Right kidney (tissue), 9 donors: ENCODE measurements at places on chromosomes 4 and X.
A peak's percentile ranks its signal among the peaks of the same experiment; 100 is the strongest.

GRCh38 chr4:172953896-172954568 lies 214.6 kb upstream of the GALNT7 start:
- DNase-seq = no peak

DNA sequence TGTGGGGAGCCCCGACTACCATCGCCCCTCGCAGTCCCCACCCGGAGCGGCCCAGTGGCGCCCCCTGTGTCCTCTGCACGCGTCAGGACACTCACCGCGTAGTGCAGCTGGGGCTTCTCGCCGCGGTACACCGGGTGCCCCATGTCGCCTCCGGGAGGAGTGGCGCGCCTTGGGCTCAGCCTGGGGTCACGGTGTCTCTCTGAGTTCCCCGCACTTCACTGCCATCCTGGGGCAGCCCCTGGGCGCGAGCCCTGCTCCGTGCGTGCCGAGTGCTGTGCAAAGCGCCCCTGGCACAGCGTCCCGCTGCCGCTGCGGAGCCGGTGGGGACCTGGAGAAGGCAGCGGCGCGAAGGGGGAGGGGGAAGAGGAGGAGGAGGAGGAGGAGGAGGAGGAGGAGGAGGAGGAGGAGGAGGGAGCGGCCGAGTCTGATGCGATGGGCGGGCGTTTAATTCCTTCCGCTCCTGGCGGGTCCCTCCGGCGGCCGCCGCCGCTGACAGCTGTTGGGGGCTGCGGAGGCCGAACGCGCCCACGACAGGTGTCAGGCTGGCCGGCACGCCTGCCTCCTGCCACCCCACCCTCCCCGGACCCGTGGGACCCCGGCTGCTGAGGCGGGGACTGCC lies 134.3 kb downstream of the AMELX start:
- peak; percentile 59 for DNase-seq

DNA sequence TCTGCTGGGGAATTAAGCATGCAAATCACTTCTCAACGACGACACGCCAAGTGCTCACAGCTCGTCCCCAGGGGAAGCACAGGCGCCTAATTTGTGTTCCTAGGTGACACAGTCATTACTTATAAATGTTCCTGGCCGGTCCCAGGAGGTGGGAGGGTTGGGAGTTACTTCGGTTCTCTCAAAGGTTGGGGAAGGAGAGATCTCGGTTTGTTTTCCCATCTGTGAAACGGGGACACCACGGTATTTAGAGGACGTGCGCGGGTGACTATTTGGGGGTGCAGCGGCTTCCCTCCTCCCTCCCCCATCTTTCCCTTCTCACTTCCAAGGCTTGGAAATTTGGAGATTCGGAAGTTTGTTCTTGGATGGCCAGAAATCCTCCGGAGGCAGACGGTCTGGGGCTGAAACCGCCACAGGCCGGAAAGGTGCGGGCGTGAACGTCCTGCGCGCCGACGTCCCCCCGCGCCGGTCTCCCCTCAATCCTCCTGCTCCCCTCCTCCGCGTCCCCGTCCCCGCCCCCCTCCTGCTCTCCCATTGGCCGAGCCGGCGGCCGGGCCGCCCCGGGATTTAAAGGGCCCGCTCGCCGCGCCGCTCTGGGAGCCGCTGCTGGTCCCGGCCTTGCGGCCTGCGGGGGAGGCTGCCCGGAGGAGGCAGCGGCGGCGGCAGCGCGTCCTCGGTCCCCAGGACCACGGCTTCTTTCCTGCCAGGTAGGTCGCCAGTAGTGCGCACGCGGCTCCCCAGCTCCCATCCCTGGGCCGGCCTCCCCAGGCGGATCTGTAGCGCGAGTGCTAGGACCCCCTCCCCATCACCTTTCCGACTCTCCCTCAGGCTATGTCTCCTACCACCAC lies at the start of gene PORCN:
Gene PORCN (plus strand): TSS at position 593 of the 845 bp plus-strand sequence. CDS start 829 bp downstream, outside the sequence.
- DNase-seq = peak; percentile 70

- DNase-seq = no peak
These were observed 41.6 kb downstream of the NDNF start for GRCh38 chr4:121030711-121031110.

- DNase-seq = no peak
These were observed 110.5 kb upstream of the ENPP6 start for GRCh38 chr4:184328022-184328736.

DNA sequence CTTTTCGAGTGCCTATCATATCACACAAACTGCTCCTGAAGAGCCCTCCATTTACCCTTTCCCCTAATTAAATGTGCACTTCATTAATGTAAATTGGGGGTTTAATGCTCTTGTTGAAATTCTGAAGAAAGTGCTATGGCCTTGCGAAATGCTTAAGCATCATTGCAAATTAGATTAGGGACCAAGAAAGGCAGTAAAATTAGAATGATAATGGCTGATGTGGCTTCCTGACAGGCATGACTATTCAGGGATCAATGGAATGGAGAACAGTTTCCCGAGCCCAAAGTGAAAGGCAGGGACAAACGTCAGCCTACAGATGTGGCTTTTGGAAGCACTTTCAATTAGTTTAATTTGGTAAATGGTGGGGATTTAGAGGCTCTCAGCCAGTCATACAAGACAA lies 120.1 kb downstream of the NKX6-1 start:
- DNase-seq = no peak

- DNase-seq = no peak
These were observed 41.8 kb downstream of the SULT1B1 start for GRCh38 chr4:69718396-69719271.

DNA sequence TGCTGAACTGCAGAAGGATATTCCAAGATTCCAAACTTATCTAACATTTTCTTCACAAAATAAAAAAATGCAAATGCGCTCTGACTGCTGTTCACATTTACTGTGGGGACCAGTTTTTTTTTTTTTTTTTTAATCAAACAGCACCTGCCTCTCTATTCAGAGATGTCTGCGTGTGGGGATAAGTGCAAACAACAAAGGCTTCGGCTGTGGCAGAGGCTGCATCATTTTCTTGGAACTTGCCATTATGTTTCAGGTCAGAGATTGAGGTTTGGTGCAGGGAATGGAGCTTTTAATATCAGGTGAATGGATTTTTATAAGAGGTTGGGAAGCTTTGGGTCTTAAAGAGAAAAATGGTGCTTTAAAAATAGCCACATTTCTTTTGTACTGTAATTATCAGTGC lies 78.2 kb upstream of the TET2 start:
- DNase-seq = no peak

GRCh38 chrX:40083120-40083978 lies 14.4 kb downstream of the BCOR start:
- peak; percentile 59 for DNase-seq
